ENCODE measurements at places on chromosomes 16 and 17.

GRCh38 chr17:68819465-68819864 lies 135.7 kb downstream of the ABCA8 start:
- DNase-seq, result no peak

DNA sequence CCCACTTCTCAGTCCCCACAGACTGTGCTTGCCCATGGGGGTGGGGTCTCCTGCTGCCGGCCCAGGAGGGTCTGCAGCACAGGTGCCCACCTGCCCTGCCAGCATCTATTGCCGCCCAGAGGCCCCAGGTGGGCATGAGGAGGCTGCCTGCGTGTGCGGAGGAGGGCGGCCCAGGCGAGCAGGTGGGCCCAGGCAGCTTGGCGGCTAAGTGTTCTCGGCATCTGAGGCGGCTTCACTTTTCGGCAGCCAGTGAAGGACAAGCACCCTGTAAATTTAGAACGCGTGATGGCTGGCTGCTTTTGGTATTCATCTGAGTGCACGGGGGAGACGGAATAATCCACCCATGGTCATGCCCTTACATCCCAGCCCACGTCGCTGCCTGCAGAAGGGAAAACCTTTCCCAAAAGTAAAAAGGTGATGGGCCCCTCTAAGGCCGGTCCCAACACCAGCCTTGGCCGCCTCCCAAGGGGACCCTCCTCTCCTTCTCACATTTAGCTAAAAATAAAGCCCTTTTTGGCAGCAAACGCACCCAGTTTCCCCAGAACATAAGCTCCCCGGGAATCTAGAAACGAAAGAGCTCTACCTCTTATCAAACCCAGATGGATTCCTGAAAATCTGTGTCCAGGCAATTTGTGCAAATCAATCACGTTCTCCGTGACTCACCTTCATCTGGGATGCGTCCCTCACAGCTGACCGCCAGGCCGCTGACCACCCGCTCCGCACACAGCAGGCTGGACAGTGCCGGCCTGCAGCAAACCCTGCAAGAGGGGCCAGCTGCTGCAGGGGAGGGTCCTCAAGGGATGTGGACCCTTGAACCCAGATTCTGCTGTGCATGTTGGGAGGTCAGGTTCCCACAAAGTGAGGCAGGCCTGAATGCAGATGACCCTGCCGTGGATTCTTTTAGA lies 79.4 kb downstream of the RBFOX3 start:
- DNase-seq, result no peak

DNA sequence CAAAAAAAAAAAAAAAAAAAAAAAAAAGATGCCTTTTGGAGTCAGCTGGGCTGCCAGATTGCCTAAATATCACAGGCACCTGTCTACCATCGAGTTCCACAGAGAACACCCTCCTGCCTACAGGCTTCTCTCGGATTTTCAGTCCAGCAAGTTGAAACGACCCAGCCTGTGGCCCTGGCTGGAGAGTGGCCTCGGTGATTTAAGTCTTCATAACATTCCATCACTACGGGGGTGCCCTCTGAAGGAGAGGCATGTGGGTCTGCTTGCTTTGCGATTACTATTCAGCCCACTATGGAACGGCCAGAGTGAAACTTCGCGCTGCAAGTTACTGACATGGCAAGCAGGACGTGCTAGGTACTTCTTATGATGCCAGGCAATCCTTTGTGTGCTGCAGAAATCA lies 42.8 kb downstream of the MARCHF10 start:
- DNase-seq, result no peak

GRCh38 chr16:50509521-50510341 lies 38.5 kb upstream of the NKD1 start:
- peak; percentile 13 for DNase-seq

GRCh38 chr16:58814348-58814801 lies 80.3 kb upstream of the GOT2 start:
- DNase-seq, result peak; percentile 7
